ENCODE measurements at places on chromosomes 5 and 9.

DNA sequence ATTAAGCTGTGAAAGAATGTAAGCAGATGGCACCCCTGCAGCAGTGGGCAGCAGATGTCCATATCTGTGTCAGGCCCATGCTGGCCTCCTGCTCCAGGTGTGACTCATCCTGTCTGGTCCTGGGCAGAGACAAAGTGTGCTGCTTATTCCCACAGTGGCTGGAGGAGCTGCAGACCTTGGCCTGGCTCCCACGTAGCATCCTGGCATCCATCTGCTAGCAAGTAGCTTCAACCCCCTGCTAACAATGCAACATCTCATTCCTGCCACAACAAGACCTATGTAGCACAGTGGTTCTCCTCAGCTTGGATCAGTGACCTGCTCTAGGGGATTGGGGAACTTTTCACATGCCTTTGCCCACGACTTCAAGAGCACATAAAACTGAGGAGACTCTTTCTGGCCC, 126.4 kb upstream of the SLC12A2 start:
- peaks cover 11% of the 10 kb centered on the region for H3K36me3 ChIP-seq
- H3K4me3 ChIP-seq = no peak overlapping the region
- H3K27me3 ChIP-seq = no peaks in the 10 kb centered on the region
- peaks cover 5% of the 10 kb centered on the region for H3K4me1 ChIP-seq
- H3K27ac ChIP-seq = no peak overlapping the region

- H3K27ac ChIP-seq = no peak overlapping the region
- no peak overlapping the region for H3K4me3 ChIP-seq
- H3K36me3 ChIP-seq = peaks cover 7% of the 10 kb centered on the region
- H3K4me1 ChIP-seq = no peaks in the 10 kb centered on the region
Observed at GRCh38 chr9:123089040-123089439, 55.6 kb downstream of the GPR21 start.

DNA sequence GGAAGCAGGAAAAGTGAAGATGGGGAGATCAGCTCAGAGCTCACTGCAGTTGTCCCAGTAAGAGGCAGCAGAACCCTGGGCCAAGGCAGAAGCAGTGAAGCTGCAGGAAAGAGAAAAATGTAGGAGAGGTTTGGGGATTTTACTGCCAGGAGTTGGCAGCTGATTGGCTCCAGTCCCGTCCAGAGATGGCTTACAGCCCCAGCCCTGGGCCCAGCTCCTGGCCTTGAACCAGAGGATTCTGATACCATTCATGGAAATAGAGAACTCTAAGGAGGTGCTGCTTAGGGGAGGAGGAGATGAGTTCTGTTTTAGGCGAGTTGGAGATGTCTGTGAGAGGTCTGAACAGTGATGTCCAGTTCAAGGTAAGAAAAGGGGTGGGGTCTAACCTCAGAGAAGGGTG, 4.6 kb downstream of the MORN5 start:
- H3K27ac ChIP-seq = no peak overlapping the region
- peaks cover 22% of the 10 kb centered on the region for H3K27me3 ChIP-seq
- H3K4me1 ChIP-seq = peaks cover 6% of the 10 kb centered on the region
- DNase-seq = no peak

DNA sequence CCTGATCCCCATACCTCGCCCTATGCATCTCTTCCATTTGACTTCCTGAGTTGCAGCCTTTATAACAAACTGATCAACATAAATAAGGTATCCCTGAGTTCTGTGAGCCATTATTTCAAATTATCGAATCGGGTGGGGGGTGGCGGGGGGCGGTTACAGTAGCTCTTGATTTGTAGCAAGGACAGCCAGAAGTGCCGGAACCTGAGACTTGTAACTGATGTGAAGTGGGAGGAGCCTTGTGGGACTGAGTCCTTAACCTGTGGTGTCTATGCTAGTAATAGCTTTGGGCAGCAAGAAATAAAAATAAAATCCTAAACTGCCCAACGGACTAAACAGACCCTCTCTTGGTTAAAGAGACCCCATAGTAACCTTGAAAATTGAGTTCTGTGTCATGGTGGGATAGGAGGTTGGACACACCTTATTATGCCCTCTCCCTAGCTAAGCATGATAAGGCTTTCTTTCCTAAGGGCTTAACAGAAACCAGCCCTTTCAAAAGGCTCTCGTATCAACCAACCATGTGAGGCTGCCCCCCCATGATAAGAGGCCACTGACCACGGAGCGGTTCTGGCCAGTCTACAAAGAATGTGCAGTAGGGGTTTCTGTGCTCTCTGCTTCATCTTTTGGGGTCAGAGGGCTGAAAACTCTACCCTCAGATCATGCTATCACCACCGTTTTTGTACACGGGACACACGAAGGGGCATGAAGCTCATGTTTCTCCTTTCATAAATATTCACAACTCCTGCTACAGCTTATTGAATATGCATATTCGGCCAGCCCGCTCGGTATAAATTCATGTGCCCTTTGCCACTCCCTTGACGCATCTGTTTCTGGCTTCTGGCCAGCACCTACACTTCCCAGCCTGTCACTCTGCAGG, 39.5 kb upstream of the IQGAP2 start:
- no peak overlapping the region for H3K27ac ChIP-seq
- H3K27me3 ChIP-seq = peaks cover 2% of the 10 kb centered on the region
- H3K4me1 ChIP-seq = peaks cover 20% of the 10 kb centered on the region
- DNase-seq = no peak

GRCh38 chr9:110148891-110149290, 59.1 kb downstream of the C9orf152 start:
- peak overlapping the region; percentile 72 for H3K4me3 ChIP-seq
- no peak for DNase-seq
- peaks cover 9% of the 10 kb centered on the region for H3K36me3 ChIP-seq
- no peaks in the 10 kb centered on the region for H3K27me3 ChIP-seq

DNA sequence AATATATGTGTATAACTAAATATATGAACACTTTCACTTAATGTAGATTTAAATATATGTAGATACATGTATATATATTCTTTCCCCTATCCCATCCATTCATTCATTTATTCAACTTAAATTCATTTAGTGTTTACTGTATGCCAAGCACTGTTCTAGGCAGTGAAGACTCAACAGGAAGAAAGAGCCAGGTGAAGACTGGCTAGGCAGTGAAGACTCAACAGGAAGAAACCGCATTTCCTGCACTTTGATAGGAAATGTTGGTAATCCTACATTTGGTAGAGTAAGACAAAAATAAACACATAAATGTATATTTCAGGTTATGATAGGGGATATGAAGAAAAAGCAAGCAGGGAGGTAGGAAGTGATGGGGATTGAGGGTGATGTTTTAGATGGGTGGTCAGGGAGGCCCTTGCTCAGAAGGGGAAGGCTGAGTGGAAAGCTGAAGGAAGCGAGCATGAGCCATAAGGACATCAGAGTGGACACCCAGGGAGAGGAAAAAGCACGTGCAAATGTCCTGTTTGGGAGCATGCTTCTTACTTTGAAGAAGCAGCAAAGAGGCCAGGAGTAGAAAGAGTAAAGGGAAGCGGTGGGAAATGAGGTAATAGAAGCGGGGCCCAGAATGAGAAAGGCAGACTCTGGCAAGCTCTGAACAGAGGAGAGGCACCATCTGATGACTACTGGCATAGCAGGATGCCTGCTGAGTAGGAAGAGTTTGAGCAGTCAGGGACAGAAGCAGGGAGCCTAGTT, 227.8 kb upstream of the MAP3K1 start:
- no peak overlapping the region for H3K4me3 ChIP-seq
- no peak for DNase-seq
- peaks cover 37% of the 10 kb centered on the region for H3K4me1 ChIP-seq
- peaks cover 2% of the 10 kb centered on the region for H3K36me3 ChIP-seq

DNA sequence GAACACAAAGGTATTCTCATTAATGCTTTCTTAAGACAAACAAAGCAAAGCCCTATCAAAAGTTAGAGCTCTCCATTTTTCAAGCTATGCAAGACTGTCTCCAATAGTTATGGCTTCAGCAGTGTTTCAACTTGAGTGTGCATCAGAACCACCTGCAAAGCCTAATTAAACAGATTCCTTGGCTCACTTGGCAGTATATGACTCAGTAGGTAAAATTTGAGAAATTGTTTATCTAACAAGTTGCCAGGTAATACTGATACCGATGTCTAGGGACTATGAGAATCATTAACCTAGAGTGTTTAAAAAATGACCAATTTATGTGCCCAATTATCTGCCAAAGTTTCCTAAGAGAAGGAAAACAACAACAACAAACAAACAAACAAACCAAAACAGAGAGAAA, 60.3 kb upstream of the PARP8 start:
- no peak for DNase-seq
- no peaks in the 10 kb centered on the region for H3K27me3 ChIP-seq
- no peaks in the 10 kb centered on the region for H3K36me3 ChIP-seq
- peaks cover 11% of the 10 kb centered on the region for H3K4me1 ChIP-seq

GRCh38 chr5:57862942-57863341, 380.3 kb upstream of the ACTBL2 start:
- no peaks in the 10 kb centered on the region for H3K27me3 ChIP-seq
- H3K4me3 ChIP-seq = no peak overlapping the region
- DNase-seq = no peak
- no peaks in the 10 kb centered on the region for H3K36me3 ChIP-seq
- no peak overlapping the region for H3K27ac ChIP-seq

- no peak overlapping the region for H3K27ac ChIP-seq
- no peak for DNase-seq
- no peaks in the 10 kb centered on the region for H3K4me1 ChIP-seq
Observed at GRCh38 chr5:155193029-155193428, 179.5 kb downstream of the KIF4B start.

GRCh38 chr5:125630237-125630636, 793.0 kb upstream of the GRAMD2B start:
- H3K36me3 ChIP-seq = no peaks in the 10 kb centered on the region
- H3K4me1 ChIP-seq = no peaks in the 10 kb centered on the region
- no peak overlapping the region for H3K27ac ChIP-seq
- DNase-seq = no peak

- no peak overlapping the region for H3K4me3 ChIP-seq
- H3K27me3 ChIP-seq = no peaks in the 10 kb centered on the region
- H3K36me3 ChIP-seq = no peaks in the 10 kb centered on the region
Observed at GRCh38 chr5:9947225-9947714, 302.4 kb downstream of the ATPSCKMT start.

DNA sequence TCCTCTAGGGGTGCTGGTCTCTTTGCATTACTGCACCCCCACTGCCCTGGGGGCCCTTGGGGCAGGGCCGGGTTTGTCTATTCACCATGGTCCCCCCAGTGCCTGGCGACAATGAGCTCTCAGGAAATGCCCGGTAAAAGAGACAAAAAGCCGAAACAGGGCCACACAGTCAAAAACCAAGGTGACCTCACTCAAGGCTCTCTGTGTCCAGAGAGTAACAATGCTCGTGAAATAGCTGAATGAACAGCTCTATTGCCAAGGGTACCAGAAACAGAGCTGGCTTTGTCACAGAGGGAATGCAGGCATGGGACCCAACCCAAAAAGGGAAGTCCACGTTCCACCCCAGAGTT, 16.0 kb downstream of the SH3PXD2B start:
- H3K4me3 ChIP-seq = no peak overlapping the region
- H3K36me3 ChIP-seq = no peaks in the 10 kb centered on the region
- H3K27ac ChIP-seq = no peak overlapping the region
- H3K27me3 ChIP-seq = peaks cover 11% of the 10 kb centered on the region
- H3K4me1 ChIP-seq = peaks cover 8% of the 10 kb centered on the region

- H3K27me3 ChIP-seq = peaks cover 2% of the 10 kb centered on the region
- H3K27ac ChIP-seq = no peak overlapping the region
- no peaks in the 10 kb centered on the region for H3K4me1 ChIP-seq
- DNase-seq = no peak
- no peak overlapping the region for H3K4me3 ChIP-seq
- no peaks in the 10 kb centered on the region for H3K36me3 ChIP-seq
Observed at GRCh38 chr5:7759951-7760580, 90.9 kb downstream of the CFAP90 start.

DNA sequence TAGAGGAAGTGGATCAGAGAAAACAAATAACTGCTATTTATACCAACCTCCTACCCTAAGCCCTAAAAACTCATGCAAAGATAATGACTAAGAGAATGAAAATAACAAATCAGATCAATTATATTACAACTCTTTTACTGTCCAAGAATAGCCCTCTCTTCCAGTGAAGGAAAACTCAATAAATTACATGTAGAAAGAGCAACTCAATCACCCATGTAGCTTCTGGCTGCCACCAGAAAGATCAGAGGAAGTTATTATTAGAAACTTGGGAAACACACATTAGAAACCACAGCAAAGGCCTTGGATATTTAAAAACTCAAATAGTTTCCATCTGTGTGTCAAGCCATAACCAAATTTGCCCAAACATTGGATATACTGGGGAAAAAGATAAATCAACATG, 134.0 kb upstream of the TARS1 start:
- H3K27me3 ChIP-seq = no peaks in the 10 kb centered on the region
- no peaks in the 10 kb centered on the region for H3K36me3 ChIP-seq
- H3K4me1 ChIP-seq = no peaks in the 10 kb centered on the region
- H3K4me3 ChIP-seq = no peak overlapping the region

- H3K27me3 ChIP-seq = no peaks in the 10 kb centered on the region
- no peak overlapping the region for H3K4me3 ChIP-seq
- no peaks in the 10 kb centered on the region for H3K36me3 ChIP-seq
- H3K27ac ChIP-seq = no peak overlapping the region
- no peaks in the 10 kb centered on the region for H3K4me1 ChIP-seq
Observed at GRCh38 chr5:124436294-124436693, 310.1 kb downstream of the ZNF608 start.

DNA sequence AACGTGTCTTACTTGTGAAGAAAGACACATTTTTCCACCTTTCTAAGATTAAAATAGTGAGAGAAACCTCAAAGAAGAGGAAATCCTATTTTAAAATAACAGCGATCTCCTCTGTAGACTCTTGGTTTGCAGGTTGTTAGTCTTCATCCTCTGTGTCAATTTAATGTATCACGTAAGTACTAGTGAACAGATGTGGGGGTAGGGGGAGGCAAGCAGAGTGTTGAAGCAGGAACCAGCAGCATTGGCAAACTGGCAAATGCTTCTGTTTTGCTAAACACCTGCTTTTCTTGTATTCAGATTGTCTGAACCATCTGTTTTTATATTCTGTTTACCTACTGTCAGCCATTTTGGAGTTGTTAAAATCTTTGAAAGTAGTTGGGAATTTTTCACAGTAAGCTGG, 159.3 kb upstream of the TLX3 start:
- no peak overlapping the region for H3K27ac ChIP-seq
- no peak overlapping the region for H3K4me3 ChIP-seq
- DNase-seq = no peak

- peaks cover 1% of the 10 kb centered on the region for H3K36me3 ChIP-seq
- DNase-seq = no peak
- H3K27ac ChIP-seq = no peak overlapping the region
- H3K27me3 ChIP-seq = peaks cover 2% of the 10 kb centered on the region
Observed at GRCh38 chr5:159667286-159667685, 249.0 kb upstream of the ADRA1B start.

- no peak for DNase-seq
- peaks cover 2% of the 10 kb centered on the region for H3K36me3 ChIP-seq
- no peak overlapping the region for H3K27ac ChIP-seq
- H3K4me3 ChIP-seq = no peak overlapping the region
- peaks cover 47% of the 10 kb centered on the region for H3K4me1 ChIP-seq
Observed at GRCh38 chr5:151257731-151258181, 4.8 kb downstream of the GM2A start.
